ENCODE measurements at places on chromosomes 1 and 21.

- DNase-seq: no peak
These were observed 131.5 kb downstream of the DHRS3 start for GRCh38 chr1:12486401-12487005.

DNA sequence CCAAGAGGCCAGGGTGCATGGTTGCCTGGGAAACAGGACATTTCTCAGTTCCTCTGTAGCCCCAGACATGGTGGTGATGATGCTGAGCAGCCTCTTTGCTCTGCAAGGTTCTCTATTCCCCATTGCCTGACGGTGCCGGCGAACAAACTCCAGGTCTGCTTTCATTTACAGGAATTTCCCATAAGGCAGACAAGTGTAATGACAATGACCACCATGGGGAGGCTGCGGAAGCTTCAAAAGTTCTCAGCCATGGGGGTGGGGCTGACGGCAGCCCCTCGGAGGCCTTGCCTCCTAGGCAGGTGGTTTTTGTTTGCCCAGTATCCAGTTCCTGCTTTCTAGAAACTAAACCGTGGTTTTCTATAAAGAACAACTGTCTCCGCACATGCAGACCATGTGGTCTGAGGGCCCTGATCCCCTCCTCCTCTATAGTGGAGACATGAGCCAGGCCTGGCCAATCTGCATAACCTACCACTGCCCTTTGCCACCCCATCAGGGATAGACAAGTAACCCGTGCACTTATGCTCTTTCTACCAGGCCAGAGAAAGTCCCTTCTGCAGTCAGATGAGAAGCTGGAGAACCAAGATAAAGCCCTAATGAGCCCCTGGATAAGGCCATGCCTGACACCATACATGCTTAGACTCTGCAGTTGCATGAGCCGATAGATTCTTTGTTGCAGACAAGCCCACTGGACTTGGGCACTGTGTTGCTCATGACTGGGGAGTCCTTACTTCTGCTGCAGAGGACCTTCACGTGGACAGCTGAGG is 54.1 kb downstream of the LDLRAD2 start:
- DNase-seq: no peak

DNA sequence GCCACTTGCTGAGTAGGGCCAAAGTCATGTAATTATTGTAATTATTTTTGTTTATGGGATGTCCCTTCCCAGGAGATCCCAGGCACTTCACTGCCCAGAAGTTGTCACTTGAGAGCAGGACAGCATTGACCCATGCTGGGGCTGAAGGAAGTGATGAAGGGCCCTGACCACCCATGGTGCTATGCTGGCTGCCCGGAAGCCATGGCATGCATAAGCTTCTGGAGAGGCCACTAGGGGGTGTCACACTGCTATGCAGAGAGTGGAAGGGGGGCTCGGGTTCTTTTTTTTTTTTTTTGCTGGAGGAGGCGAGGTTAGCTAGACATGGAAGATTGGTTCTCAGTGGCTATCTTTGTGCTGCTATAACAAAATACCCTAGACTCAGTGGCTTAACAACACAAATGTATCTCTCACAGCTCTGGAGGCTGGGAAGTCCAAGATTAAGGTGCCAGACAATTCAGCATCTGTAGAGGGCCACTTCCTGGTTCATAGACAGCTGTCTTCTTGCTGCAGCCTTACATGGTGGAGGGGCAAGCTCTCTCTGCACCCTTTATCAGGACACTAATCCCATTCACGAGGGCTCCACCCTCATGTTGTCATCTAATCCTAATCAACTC is 84.9 kb downstream of the CNIH3 start:
- no peak for DNase-seq

DNA sequence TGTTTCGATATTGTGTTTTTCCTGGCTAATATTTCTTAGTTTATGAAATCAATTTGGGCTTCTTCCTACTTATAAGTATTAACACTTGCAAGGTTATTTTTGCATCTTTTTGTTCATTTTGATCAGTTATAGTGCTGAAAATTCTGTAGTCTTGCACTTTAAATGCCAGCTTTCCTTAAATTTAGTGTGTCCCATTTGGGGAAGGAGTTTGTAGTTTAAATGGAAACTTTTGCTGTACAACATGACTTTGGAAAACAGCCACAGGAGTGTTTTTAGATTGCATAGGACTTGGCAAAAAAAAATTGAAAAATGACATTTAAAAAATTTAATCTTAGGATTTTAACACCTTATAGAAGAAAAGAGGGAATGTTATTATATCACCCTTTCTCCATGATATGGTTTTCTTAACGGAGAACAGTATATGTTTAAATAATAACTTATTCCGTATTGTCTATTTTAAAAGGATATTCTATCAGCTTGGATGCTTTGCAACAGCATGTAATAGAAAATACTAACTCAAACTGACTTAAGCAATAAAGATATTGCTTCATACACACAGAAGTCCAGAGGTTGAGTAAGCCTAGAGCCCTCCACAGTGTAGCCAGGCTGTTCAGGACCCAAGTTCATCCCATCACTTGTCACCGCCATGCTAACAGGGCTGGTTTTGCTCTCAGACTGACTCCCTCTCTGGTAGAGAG is 53.8 kb downstream of the LYPLAL1 start:
- no peak for DNase-seq

DNA sequence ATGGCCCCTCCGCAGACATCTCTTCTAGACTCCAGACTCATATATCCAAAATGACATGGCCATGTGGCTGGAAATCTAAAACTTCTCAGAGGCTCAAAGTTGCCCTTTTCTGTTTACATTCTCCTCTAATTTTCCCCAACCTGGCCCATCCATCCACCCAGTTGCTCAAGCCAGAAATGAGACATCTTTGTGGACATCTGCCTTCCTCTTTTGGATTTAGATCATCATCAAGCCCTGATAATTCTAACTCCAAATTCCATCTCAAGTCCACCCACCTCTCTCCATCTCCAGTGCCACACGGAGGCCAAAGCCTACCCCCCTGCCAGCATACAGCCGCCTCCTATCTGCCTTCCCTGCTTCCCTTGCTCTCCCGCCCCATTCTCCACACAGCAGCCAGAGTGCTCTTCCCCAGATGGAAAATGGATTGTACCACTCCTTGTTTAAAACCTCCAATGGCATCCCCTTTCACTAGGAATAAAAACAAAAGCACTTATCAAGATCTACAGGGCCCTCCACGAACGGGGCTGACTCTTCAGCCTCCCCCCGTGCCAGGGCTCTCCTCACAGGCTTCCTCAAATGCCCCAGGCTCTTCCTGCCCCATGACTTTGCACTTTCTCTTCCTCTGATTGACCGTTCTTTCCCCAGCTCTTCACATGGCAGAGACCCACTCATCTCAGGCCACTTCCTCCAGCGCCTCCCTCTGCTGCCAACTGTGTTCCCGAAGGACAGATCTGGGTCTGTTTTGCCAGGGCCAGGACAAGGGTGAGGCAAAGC is 40.1 kb downstream of the SYT6 start:
- no peak for DNase-seq

DNA sequence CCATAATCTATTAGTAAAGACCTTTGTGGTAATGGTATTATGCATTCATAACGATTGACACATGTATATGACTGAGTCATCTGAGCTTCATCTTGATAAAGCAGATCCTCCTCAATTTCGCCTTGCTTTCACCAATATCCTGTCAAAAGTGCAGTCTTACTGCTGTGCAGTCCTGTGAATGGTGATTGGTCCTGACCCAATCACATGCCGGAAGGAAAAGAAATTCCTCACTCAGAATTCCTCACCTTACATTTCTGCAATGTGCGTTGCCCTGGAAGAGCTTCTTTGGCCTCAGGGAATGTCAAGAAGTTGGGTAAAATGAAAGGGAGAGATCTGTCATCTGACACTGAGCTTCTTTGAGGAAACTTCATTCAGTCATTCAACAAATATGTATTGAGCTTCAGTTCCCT is 121.0 kb upstream of the TSPAN2 start:
- peak; percentile 54 for DNase-seq

- no peak for DNase-seq
These were observed 16.2 kb downstream of the HAX1 start for GRCh38 chr1:154288661-154289060.

Measured in epithelial cell of prostate (primary cell).